ENCODE measurements at places on chromosomes 5 and 9.
A peak's percentile ranks its signal among the peaks of the same experiment; 100 is the strongest.

GRCh38 chr9:36169708-36170107 lies 520 bp downstream of the CCIN start:
- no peak for DNase-seq

GRCh38 chr5:93607367-93608258 lies 24.6 kb downstream of the NR2F1 start:
- DNase-seq: peak; percentile 92

DNA sequence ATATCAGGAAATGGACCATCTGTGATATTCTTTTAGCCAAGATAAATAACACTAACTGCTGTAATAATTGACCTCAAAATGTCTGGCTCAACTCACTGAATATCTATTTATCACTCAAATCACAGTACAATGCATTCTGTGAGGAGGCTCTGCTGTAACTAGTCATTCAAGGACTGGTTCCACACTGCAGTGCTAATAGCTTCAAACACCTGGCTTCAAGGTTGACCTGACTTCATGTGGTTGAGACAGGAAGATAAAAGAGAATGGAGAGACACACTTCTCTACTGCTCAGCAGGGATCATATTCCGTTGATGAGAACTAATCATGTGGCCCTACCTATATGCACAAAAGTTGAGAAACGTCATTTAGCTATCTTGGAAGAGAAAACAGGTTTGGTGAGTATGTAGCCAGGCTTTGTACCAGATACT lies 3.4 kb upstream of the RHOBTB3 start:
- DNase-seq: peak; percentile 47

- no peak for DNase-seq
Observed at GRCh38 chr5:60161340-60161934, 267.9 kb upstream of the PDE4D start.

- DNase-seq: no peak
Observed at GRCh38 chr9:99197124-99197630, 24.6 kb downstream of the ALG2 start.

DNA sequence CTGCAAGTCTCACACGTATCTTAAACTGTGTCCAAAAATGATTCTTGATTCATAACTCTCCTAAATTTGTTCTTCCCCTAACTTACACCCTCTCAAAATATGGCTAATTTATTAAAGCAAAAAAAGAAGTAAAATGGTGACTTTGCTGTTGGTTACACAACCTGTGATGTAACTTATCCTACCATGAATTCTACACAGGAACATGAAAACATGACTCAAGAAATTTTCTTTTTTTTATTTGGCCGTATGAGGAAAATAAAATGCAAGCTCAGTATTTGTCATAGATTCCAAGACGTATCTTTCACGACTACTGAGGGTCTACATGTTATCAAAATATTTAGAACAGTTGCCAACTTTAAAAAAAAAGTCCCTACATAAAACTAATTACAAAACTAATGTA lies 9.2 kb downstream of the LIFR start:
- no peak for DNase-seq

GRCh38 chr9:86079865-86080469 lies 19.4 kb downstream of the GOLM1 start:
- no peak for DNase-seq

GRCh38 chr5:104890767-104891166 lies 1328.2 kb upstream of the NUDT12 start:
- DNase-seq: no peak

- DNase-seq: peak; percentile 78
Observed at GRCh38 chr5:116476897-116477537, 97.6 kb downstream of the SEMA6A start.

DNA sequence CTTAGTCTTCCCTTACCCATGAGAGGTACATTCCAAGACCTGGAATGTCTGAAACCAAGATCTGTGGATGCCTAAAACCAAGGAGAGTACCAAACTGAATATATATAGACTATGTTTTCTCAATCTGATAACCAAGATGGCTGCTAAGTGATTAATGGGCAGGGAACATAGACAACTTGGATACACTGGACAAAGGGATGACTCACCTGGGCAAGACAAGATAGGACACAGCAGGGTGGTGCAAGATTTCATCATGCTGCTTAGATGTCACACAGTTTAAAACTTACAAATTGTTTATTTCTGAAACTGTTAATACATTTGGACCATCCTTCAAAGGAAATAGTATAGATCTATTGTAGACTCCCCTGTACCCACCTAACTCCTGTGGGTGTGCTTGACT lies 130.9 kb downstream of the HTR1A start:
- no peak for DNase-seq

GRCh38 chr9:109046346-109046745 lies 33.0 kb upstream of the CTNNAL1 start:
- no peak for DNase-seq

GRCh38 chr9:27542508-27542907 lies 12.9 kb upstream of the MOB3B start:
- DNase-seq: no peak

DNA sequence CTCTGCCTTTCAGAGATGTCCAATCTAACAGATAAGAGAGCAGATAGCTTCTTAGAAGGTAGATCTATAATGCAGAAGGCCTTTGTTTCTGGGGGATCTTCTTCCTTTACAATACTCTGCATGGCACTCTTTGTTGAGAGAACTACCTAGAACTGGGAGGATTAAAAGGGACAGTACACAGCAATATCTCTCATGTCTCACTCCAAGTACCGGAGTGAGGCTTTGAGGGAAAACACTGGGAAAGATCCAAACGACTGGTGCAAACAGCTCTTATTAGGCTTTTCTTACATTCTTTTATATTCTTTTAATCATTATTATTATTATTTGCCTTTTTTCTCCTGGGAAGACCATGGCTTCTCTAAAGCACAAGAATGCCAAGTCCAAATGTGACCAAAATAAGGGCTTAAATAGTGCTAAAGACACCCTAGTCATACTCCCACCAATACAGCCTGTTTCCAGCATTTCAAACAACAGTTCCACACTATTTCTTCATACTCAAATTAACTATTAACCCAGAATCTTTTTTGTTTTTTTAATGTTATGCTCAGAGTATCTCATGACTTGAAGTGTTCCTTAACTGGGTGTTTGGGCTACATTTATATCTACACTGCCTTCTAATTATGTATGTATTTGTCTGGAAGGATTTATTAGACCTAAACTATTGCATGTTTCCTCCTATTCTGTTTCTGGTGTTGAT lies 52.7 kb downstream of the ABHD17B start:
- DNase-seq: no peak

DNA sequence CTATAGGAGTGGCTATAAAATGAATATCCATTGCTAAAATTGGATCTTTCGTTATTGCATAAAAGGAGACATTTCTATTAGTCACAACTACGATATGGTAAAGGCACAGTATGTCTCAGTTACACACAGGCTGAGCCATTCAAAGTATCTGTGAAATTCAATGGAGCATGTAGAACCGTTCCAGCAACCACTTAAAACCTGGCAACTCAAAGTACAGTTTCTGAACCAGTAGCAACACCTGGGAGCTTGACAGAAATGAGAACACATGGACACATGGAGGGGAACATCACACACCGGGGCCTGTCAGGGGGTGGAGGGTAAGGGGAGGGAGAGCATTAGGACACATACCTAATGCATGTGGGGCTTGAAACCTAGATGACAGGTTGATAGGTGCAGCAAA lies 15.4 kb downstream of the POC5 start:
- no peak for DNase-seq

- DNase-seq: no peak
Observed at GRCh38 chr5:96476654-96477053, 43.6 kb upstream of the PCSK1 start.

DNA sequence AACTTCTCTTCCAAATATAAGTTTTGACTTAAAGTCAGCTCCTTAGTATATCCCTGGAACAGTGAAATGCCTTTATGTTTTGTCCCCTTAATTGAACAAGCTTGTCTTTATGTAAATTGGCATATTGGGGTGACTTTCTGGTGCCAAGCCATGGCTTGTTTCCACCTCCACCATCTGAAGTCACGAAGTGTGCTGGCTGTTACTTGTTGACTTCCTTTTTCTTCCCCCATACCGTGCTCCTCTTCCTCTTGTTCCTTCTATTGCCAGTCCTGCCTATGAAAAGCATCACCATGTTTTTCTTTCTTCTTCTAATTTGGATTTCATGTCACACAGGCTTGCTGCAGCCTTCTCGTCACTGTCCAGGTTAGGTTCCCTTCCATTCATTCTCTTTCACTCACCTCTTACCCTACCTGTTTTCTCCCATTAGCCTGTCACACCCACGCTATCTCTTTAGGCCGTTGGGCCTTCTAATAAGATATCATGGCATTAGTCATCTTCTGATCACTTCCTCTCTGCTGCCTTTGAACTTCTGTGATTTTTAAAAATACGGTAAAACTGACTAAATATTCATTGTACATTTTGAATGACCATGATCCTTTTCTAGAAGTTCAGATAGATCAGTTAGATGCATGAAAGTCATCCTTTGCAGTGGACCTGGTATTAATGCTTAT lies 48.1 kb downstream of the IQGAP2 start:
- DNase-seq: no peak

GRCh38 chr5:177290816-177291596 lies 12.5 kb downstream of the RAB24 start:
- DNase-seq: no peak

DNA sequence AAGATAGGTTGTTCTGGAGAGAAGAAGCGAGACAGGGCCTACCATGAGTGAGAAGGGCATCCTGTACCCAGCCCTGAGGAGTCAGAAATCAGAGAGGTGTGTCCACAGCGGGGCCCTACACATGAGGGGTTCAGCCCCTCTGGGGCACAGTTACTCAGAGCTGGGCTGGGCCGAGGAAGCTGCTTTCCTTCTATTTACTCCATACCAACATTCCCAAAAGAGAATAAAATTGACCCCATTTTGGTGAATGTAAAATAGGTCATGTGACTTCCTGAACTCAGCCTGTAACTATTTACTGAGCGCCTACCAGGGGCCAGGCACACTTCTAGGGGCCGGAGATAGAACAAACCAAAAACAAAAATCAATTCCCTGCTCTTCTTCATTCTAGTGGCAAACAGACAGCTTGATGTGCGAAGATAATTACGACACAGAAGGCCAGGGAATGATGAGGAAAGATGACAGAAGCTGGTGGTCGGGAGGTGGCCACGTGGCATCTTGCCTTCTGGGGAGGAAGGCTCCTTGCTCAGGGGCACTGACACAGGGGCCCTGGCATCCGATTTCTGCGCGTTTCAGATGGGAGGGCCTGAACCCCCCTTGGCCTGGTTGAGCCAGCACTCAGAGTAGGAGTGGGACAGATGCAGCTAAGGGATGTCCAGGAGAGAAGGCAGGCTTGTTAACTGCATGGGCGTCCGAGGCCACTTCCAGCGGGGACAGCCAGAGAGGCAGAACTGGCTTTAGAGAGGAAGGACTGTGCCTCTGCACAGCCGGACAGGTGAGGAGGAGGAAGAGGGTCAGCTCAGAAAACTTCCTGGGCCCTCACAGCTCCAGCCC lies 121.8 kb downstream of the NSG2 start:
- DNase-seq: no peak

GRCh38 chr5:73783828-73784227 lies 157.8 kb downstream of the ARHGEF28 start:
- DNase-seq: peak; percentile 46

GRCh38 chr5:90709323-90710155 lies 150.9 kb downstream of the ADGRV1 start:
- peak; percentile 45 for DNase-seq

DNA sequence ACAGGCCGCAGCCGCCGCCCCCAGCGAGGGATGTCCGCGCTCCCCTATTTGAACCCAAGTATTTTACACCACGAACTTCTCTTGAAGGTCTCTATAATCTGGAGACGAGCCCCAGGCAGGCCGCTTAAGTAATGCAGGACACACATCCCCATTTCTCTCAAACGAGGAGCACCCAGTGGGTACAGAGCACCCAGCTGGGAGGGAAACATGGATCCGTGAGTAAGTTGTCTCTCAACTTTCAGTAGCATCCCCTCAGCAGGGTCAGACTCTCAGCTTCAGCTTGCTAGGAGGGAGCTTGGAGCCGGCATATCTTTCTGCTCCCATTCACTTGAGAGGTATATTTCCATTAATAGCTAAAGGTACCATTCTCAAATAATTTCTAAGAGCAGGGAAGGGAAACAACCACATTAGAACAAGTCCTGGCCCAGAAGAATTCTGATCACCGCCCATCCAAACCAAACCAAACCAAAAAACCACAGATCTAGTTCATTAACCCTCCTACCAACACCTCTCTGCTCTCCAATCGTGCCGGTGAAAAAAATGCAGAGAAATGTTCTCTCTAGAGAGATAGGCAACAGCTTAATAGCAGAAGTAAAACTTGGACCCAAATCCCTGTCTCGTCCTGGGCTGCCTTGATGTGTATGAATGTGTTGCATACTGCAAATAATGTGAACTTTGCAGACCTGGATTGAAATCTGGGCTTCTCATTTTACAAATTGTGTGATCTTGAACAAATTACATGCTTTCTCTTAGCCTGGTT lies 910 bp downstream of the TDRD7 start:
- DNase-seq: peak; percentile 16

DNA sequence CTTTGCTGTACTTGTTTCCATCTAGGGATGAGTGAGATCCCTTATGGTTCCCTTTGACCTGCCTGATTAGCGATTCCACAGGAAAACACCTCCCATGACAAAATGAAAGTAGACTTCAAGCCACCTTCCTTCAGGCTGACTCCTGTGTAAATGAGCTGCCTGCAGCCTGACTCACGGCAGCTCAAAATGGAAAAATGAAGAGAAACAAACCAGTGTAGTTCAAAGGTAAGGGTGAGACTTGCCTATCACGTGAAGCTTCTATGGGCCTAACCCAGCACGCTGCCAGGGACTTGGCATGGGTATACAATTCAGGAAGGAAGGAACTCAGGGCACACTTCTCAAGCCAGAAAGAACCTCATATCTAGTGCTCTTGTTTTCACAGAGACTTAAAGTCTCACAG lies 110.1 kb upstream of the LRRTM2 start:
- DNase-seq: no peak

DNA sequence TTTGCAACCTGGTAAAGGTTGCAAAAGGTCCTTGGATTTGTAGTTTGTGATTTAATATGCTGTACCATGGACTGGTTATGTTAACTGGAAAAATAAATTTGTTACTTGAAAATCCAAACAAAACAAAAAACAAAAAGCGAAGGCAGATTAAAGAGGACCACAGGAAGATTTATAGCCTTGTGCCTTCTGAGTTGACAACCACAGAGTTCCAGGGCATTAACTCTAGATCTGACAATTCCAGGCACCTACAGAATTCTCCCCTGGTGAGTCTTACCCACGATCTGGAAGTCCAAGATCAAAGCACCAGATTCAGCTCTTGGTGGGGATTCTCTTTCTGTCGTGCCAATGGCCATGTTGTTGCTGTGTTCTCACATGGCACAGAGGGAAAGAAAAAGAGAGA lies 107.9 kb upstream of the SELENOP start:
- no peak for DNase-seq

GRCh38 chr9:95382433-95382832 lies 64.9 kb upstream of the FANCC start:
- DNase-seq: peak; percentile 7

DNA sequence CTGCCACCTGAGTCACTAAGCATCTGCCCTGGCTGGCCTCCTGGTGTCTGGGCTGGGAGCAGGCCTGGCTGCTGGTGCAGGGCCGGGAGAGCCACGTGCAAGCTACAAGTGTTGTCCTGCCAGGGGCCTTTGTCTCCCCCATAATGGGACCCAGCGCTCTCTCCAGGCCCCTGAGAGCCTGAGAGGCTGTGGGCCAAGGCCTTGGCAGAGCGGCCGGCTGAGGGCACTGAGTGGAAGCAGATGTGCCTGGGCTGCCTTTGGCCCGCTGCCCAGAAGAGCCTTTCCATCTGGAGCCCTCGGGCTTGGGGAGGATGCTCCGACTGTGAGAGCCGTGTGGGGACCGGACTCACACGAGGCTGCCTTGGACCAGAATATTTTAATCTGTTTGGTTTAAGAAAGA lies 185.5 kb downstream of the RGS3 start:
- DNase-seq: no peak

GRCh38 chr5:42483472-42484154 lies 60.4 kb downstream of the GHR start:
- no peak for DNase-seq
